ENCODE measurements at places on chromosomes 12 and 14.
A peak's percentile ranks its signal among the peaks of the same experiment; 100 is the strongest.

GRCh38 chr12:78470354-78471195 lies 394.0 kb upstream of the SYT1 start:
- peak; percentile 3 for DNase-seq

- DNase-seq = no peak
Observed at GRCh38 chr12:18658829-18659228, 79.0 kb downstream of the PLCZ1 start.

DNA sequence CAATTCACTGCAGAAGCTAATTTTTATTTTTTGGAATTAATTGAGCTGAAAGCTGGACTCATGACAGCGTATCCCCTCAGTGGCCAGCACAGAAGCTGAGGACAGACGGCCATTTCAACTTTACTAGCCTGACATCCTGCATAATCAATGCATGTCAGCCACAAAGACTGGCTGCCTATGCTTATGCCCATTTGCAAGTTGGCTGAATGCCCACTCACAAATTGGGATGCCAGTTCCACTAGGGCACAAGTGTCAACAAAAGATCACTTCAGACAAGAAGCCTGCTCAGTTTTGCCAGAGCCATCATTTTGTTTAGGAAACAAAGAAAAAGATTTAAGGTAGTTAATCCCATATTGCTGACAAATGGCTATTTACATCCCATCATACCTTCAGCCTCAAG lies 417.6 kb downstream of the NOVA1 start:
- DNase-seq = no peak

DNA sequence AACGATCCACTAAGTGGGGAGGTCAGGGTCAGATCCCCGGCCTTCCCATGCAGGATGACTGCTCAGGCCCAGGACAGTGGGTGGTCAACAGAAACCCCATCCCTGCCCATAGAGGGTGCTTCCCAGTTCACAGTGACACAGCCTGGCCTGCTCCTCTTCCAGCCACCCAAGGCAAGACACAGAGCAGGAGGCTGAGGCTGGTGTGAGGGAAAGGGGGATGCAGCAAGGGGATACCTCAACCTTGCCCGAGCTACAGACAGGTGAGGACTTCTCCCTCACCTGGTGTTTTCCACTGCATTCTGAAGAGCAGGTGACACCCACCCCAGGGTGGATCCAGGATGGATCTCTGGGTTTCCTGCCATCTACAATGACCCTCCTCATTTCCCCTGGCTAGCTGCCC lies 106.7 kb downstream of the KIF26A start:
- no peak for DNase-seq

DNA sequence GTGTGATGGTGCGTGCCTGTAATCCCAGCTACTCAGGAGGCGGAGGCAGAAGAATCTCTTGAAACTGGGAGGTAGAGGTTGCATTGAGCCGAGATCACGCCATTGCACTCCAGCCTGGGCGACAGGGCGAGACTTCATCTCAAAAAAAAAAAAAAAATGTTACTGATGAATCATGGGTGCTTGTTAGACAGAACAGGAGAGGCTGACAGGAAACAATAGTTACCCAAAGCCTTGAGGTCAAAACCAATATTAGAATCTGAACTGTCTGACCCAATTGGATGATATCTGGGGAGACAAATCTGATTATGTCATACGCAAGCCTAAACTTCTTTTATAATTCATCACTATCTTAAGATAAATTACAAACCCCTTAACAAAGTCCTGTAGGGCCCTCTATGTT lies 40.7 kb upstream of the KIF21A start:
- no peak for DNase-seq

DNA sequence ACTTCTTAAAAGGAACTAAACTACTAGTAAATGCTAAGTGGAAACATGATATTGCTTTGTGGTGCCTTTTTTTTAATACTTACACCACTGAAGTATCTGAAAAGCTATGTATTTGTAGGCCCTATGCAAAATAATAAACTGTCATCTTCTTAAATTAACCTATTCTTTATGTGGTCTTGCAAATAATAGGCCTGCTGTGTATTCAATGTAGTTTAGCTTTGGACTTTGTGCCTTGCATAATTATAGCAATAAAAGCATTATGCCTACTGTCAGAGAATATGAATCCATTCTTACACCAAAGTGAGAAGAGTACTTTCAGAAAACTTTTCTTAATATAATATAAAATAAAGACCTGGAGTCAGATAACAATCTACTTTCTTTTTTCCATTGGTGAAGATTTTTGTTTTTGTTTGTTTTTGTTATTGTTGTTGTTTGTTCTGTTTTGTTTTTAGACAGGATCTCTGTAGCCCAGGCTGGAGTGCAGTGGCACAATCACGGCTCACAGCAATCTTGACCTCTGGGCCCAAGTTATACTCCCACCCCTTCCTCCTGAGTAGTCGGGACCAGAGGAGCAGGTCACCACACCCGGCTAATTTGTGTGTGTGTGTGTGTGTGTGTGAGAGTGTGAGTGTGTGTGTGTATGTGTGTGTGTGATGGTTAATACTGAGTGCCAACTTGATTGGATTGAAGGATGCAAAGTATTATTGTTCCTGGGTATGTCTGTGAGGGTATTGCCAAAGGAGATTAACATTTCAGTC lies 213.8 kb downstream of the SLC6A15 start:
- no peak for DNase-seq

DNA sequence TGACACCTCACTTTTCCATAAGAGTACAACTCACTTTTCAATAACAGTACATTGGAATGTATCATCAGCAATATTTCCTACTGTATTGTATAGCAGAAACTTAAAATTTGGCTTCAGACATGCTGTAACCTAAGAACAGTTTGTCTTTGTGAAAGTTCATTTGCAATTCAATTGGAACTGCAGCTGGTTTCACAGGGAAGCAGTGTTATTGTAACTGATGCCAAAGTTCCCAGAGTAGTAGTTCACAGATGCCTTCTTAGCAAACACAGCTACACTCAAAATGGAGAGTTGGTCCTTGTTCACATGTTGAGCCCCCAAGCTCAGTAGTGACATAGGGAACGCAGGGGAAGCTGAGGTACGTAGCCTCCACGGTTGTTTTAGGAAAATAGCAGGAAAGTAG lies 23.3 kb downstream of the PPP1R36 start:
- DNase-seq = no peak

GRCh38 chr12:95096852-95097251 lies 23.4 kb upstream of the NR2C1 start:
- DNase-seq = no peak

- no peak for DNase-seq
Observed at GRCh38 chr14:100865682-100866591, 37.6 kb downstream of the RTL1 start.

GRCh38 chr12:65430571-65431306 lies 152.3 kb downstream of the MSRB3 start:
- no peak for DNase-seq

- DNase-seq = no peak
Observed at GRCh38 chr14:35551081-35551480, 17.1 kb downstream of the INSM2 start.

- DNase-seq = no peak
Observed at GRCh38 chr14:100674428-100674827, 52.3 kb upstream of the DLK1 start.

DNA sequence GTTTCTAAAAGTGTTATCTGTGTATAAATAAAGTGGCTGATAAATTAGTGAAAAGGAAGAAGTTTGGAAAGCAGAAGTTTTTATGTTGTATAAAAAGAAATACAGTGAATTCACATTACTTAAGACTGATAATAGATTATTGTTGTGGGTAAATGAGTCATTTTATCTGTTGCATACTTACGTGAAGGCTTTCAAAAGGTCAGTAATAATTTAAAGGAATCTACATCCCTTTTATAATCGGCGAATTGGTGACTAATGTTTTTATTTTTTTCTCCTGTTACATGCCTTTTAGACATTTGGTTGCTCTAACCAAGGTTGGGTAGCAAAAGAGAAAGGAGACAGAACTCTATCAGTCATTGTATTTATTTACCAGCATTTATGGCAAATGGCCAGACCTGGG lies 155.9 kb downstream of the SLC41A2 start:
- DNase-seq = no peak

DNA sequence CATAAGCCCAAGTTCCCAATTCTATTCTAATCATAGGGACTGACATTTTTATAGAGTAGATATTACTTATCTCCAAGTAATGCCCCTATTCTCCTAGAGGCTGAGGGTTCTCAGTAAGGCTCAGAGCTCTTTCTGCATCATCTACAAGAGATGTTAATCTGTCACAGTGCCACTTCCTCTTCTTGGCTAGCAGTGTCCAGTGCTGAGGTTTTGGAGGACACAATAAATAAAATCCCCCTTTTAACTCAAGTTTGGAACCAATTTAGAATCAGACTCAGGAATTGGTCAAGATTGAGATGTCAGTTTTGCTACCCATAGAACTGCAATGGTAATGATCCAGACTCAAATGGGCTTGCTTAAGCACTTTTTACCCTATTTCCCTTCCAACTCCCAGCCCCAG lies 154.1 kb upstream of the ARID2 start:
- DNase-seq = peak; percentile 71

DNA sequence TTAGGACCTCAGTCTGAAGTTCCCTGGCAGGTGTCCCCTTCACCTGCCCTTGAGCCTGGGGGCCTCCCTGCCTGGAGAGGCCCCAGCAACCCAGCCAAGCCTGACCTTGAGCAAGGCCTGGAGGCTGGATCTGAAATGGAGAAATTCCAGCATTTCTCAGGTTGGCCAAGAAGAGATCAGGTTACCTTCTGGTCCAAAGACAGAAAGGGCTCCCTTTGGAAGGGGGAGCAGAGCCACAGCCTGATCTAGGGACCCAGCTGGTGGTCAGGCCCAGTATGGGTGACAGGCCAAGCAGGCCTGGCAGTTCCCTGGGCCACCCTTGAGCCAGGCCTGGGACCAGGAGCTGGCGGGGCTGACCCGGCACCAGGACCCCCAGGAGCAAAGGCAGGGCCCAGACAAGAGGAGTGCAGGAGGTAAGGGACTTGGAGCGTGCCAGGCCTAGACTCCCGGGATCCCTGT lies 82.8 kb downstream of the TNFAIP2 start:
- DNase-seq = no peak

DNA sequence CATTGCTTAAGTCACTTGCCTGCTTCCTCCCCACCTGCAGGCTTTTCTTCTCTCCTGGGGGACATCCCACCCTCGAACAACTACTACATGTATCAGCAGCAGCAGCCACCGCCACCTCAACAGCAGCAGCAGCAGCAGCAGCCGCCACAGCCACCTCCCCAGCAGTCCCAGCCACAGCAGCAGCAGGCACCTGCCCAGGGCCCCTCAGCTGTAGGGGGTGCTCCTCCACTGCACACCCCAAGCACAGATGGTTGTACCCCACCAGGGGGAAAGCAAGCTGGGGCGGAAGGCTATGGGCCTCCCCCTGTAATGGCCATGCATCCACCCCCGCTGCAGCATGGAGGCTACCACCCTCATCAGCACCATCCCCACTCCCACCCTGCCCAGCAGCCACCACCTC lies 15.3 kb downstream of the FOXJ2 start:
- no peak for DNase-seq

- no peak for DNase-seq
Observed at GRCh38 chr12:27595231-27595642, 71.2 kb downstream of the PPFIBP1 start.

GRCh38 chr12:9449181-9449580 lies 158.5 kb downstream of the KLRB1 start:
- DNase-seq = no peak

DNA sequence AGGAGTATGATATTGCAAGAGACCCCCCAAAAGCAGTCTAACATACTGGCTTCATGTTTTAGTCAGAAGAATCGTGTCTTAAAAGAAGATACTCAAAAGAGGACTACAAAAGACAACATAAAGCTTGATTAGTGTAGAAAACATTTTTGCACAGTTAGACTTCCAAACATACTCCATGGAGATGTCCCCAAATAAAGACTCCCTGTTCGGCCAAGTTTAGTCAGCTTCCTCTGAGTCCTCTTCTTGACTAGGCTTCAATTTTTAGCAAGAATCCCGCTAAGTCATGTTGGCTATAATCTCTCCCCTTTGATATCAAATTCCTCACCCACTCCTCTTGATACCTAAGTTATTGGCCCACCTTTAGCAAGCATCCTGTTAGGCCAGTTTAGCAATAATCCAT lies 298.0 kb downstream of the RMST start:
- DNase-seq = no peak

GRCh38 chr12:65879878-65880277 lies 55.6 kb downstream of the HMGA2 start:
- DNase-seq = no peak

DNA sequence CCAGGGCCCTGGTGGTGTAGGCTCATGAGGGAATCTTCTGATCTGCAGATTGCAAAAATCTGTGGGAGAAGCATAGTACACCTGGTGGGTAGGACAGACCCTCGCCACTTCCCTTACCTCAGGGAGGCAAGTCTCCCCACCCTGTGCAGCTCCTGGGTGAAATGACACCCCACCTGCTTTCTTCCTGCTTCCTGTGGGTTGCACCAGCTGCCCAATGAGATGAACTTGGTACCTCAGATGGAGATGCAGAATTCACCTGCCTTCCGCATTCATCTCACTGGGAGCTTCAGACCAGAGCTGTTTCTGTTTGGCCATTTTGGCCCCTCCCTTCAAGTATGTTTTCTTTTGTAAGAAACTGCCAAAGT lies 4.7 kb downstream of the CLEC2D start:
- no peak for DNase-seq

- DNase-seq = no peak
Observed at GRCh38 chr14:47626151-47627035, 49.0 kb downstream of the MDGA2 start.

DNA sequence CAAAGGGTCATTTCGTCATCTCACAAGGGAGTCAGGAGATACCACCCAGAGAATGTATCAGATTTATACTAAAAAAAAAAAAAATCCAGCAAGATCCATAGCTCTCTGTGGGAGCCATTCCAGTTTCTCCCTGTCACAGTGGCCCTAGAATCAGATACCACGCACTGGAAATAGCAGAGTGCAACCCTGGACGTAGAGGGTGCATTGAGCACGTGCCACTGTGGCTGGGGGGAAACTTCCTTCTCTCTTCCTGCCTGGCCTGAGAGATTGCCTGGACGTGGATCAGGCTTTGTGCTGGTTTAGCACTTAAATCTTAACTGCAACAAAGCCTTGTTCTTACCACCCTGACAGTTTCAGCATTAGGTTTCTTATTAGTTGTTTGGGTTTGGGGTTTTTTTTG lies 124.3 kb downstream of the FBXL14 start:
- DNase-seq = no peak

All from inflammatory macrophage treated with lipopolysaccharide for 1 hour (primary cell).